ENCODE measurements at places on chromosomes 16 and 17. TPM values are rescaled to one million over a fixed set of nuclear protein-coding genes. Genes with fewer than 3 reads are reported as not detected.

The TBC1D28 gene
- polyA plus RNA-seq, result not detected

The FBXO39 gene
- 0.88 TPM for polyA plus RNA-seq

The MILR1 gene
- 2.0 TPM for polyA plus RNA-seq

The CBFA2T3 gene
- polyA plus RNA-seq, result 1.9 TPM

The ADAMTS18 gene
- polyA plus RNA-seq, result 1.00 TPM

The NETO2 gene
- 6.3 TPM for polyA plus RNA-seq

The CFAP52 gene
- 0.18 TPM for polyA plus RNA-seq

The FBXW10 gene
- polyA plus RNA-seq, result 0.38 TPM

The SOX15 gene
- polyA plus RNA-seq, result 2.7 TPM

The XYLT1 gene
- 4.0 TPM for polyA plus RNA-seq

The CRYBA1 gene
- not detected for polyA plus RNA-seq

The NFATC3 gene
- 32.2 TPM for polyA plus RNA-seq

The CBFB gene
- polyA plus RNA-seq, result 19.2 TPM

The IKZF3 gene
- polyA plus RNA-seq, result 2.6 TPM

The FNDC8 gene
- not detected for polyA plus RNA-seq

The AOC2 gene
- polyA plus RNA-seq, result 6.3 TPM

The DNASE1L2 gene
- 0.69 TPM for polyA plus RNA-seq

The TBC1D3L gene
- polyA plus RNA-seq, result 9.2 TPM

The HOXB6 gene
- polyA plus RNA-seq, result 0.25 TPM

The OR1A1 gene
- not detected for polyA plus RNA-seq

The CSH1 gene
- not detected for polyA plus RNA-seq

The SEPTIN12 gene
- polyA plus RNA-seq, result not detected

The TMEM256 gene
- 128 TPM for polyA plus RNA-seq

The CDH16 gene
- polyA plus RNA-seq, result not detected

The TMEM106A gene
- polyA plus RNA-seq, result 11.4 TPM

The MT1H gene
- polyA plus RNA-seq, result not detected

The ESRP2 gene
- polyA plus RNA-seq, result 0.44 TPM

The ZNF205 gene
- 3.0 TPM for polyA plus RNA-seq

The NGFR gene
- 1.8 TPM for polyA plus RNA-seq

The FOXO3B gene
- polyA plus RNA-seq, result 3.7 TPM

The CD300A gene
- 1.5 TPM for polyA plus RNA-seq

The PDILT gene
- not detected for polyA plus RNA-seq

The HASPIN gene
- 0.38 TPM for polyA plus RNA-seq

The SHBG gene
- polyA plus RNA-seq, result 0.63 TPM

The KCNH6 gene
- not detected for polyA plus RNA-seq

The TTLL6 gene
- polyA plus RNA-seq, result 0.47 TPM

The TUBG1 gene
- polyA plus RNA-seq, result 11.3 TPM

The RRN3 gene
- polyA plus RNA-seq, result 22.8 TPM

The EME1 gene
- 1.4 TPM for polyA plus RNA-seq

The BEAN1 gene
- 0.72 TPM for polyA plus RNA-seq

The SRCAP gene
- polyA plus RNA-seq, result 13.5 TPM

The DUS1L gene
- polyA plus RNA-seq, result 62.5 TPM

Data from ovary (tissue), 10 donors.